ENCODE measurements at places on chromosomes 1 and 21.

DNA sequence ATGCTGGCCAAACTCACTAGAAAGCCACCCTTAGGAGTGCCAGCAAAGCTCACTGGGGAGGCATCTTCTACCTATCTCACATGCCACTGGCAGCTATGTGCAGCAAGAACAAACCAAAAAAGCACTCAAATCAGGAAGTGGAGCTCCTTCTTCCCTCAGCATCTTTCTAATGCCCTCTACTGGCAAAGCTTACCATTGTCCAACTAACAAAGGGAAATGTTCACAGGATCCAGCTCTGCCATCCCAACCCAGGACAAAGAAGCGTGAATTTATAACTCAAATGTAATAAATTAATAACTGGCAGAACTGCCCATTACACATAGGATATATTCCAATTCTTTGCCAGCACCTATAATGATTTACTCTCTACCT, 38.9 kb downstream of the LEPR start:
- peak; percentile 33 for DNase-seq

- no peak for DNase-seq
Measured at GRCh38 chr1:225777058-225777582, 506 bp upstream of the SRP9 start.

DNA sequence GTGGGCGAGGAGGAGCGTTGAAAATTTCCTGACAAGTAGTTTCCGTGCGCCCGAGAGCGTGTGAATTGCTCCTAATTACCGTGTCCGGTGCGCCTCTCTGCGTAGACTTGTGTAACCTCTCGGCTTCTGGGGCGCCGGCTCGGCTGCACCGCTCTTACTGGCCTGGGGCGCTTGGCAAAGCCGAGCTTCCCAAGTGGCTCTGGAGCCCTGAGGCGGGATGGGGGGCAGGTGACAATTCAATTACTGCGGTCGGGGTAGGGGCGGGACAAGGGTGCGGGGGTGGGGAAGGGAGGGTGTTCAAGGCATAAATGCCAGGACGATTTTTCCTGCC, 392 bp upstream of the DMRTA2 start:
- no peak for DNase-seq

DNA sequence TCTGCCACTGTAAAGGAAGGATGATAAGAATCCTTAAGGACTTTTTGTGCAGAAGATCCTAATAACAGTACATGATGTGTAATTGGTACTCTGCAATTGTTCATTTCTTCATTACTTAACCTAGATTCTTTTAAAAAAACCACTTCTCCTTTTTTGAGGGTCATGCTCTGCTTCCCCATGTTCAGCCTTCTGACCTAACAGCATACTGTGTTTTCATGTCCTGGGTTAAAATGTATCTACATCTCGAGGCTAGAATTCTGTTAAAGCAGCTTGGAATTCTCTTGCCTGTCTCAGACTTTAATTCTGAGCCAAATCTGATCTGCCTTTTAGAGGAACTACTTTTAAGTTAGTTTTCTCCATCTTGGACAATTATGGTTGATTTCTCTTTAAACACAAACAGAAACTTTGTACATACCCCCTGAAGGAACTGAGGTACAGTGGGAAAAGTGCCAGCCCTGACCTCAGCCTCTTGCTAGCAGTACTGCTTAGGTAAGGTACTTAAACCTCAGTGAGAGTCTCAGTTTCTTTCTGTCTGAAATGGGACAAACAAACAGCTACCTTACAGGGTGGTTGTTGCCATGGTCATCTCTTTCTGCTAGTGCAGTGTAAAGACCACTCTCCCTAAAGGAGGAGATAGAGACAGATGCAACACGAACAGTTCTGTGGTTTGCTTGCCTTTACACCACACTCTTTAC, 103.2 kb upstream of the DYNLT5 start:
- DNase-seq: no peak

DNA sequence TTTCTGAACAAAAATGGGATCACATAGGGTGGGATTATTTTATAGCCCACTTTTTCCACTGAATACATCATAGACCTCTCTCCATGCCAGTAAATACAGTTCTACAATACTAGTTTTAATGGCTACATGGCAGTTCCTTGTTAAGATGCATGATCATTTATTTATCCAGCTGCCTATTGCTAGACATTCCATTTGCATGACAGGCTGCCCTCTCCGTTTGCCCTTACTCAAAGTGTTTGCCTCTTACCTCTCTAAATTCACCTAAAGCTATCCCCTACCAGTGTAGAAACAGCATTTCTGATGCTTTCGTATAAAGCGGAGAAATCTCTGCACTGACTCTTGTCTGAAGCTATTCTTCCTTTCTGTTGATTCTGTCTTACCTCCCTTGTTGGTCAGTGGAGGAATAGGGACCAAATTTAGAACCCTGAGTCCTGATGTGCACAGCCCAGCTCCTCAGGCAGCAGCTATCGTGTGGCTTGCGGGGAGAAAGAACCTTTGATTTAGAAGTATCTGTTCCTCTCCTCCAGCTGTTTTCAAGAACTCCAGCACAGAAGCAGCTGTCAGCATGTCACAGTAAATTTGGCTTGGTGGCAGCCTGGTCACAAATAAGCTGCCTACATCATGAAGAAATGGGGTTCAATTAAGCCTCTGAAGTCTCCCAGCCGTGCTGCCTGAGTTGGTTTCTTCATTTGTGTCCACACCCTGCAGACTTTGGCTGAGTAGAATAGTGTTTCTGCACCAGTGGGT, 337.3 kb downstream of the PRDM2 start:
- no peak for DNase-seq

DNA sequence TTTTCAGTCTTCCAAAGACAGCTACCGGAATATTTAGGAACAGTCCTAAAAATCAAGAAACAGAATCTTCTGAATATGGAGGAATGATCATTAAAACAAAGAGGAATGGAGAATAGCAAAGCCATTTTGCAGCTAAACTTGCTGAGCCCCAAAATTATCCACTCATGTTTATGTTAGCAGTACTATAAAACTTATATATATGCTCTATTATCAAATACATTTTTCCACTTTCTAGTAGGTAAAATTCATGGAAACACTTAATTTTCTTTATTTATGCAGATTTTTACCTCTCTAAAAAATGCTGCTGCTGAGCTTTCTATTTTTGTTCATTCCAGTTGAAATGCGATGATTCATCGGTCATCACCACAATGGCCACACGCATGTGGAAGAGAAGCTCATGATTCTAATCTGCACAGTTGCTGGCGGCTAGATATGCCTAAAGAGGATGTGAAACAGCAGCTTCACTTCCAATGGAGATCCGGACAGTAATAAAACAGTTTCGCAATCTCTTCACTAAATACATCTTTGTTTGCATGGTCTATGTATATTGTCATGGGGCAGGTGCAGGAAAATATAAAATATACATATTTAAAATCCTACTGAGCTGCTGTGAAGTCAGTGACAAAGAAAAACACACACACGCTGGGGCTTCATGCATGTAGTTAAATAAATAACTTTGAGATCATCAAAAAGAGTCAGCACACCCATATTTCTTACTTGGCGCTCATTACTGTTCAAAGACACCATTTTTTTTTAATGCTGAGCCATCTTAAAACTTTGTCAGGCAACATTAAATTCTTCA, 292.2 kb downstream of the SMYD3 start:
- DNase-seq: peak; percentile 96

- DNase-seq: no peak
Measured at GRCh38 chr1:33121728-33122127, 40.8 kb downstream of the AZIN2 start.

- DNase-seq: no peak
Measured at GRCh38 chr1:156551869-156552268, 20.5 kb downstream of the IQGAP3 start.

- DNase-seq: no peak
Measured at GRCh38 chr1:98294127-98294526, 367.4 kb upstream of the SNX7 start.

DNA sequence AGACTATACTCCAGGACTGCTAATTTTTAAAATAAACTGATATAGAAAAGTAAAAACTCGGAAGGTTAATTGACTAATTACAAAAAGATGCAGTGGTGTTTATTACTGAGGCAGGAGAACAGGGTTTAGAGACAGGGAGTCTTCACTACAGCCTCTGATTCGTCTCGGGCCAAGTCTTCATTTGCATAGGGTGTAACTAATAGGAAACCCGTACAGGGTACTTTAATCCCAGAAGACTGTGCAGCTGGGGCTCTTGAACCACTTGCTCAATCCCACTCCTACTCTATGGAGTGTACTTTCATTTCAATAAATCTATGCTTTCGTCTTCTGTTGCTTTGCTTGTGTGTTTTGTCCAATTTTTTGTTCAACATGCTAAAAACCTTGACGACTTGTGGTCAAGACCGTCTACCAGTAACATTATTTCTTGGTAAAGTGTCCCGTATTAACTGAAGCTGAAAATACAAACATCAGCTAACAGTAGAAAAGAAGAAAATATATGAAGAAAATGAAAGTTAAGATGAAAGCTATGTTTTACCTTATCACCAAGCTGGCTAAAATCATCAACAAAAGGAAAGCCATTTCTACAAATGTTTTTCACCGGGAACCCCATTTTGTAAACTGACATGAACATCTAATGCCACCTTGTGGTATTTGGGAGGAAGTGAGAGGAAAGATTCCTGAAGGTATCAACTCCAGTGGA, 8.0 kb downstream of the SDHB start:
- peak; percentile 73 for DNase-seq

DNA sequence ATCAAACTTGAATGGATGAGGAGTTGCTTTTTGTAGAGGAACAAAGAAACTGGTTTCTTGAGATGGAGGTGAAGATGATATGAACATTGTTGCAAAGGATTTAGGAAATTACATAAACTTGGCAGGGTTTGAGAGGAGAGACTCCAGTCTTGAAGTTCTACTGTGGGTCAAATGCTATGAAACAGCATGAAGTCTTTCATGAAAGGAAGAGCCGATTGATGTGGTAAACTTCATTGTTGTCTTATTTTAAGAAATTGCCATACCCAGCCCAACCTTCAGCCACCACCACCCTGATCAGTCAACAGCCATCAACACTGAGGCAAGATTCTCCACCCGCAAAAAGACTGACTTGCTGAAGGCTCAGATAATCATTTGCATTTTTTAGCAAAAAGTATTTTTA, 52.2 kb downstream of the SIPA1L2 start:
- no peak for DNase-seq

GRCh38 chr1:45334308-45335245, 5.4 kb upstream of the TOE1 start:
- DNase-seq: no peak

GRCh38 chr1:26540351-26540750, 10.8 kb downstream of the RPS6KA1 start:
- no peak for DNase-seq

DNA sequence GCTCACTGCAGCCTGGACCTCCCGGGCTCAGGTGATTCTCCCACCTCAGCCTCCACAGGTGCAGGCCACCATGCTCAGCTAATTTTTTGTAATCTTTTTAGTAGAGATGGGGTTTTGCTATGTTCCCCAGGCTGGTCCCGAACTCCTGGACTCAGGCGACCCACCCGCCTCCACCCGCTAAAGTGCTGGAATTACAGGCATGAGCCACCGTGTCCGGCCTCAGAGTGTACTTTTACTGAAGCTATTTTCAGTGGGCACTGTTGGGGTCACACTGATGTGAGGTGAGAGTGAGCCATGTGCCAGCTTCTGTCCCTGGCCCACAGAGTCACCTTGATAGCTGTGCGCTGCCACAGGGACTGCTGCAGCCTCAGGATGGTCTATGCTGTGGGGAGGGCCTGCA, 25.3 kb upstream of the HHAT start:
- DNase-seq: no peak

DNA sequence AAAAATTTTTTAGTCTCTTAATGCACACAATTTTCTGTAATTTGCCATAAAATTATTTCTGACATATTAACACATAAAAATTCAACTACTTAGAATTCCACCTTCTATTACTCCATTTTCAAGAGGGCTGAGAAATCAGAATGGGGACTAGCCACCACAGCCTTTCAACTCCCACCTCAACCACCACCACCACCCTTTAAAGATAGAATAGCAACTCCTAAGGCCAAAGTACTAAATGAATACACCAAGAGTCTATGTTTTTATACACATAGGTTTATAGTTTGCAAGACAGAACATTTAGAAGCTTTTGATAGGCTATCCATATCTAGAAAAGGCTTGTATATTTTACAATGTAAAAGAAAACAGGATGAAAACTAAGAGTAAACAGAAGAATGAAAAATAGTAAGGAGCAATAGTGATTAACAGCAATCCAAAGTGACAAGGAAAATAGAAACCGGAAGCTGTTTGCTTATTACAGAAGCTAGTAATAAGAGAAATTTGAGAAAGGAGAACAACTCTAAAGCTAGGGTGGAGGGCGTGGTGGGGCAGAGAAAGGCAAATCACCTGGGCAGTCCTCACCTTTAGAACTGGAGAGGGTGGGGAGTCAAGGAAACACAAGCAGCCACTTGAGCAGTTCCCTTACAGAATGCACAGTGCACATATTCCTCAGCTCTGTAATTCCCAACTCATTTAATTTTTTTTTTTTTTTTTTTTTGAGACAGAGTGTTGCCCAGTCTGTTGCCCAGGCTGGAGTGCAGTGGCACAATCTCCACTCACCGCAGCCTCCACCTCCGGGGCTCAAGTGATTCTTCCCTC, 27.7 kb downstream of the EPS15 start:
- DNase-seq: no peak

DNA sequence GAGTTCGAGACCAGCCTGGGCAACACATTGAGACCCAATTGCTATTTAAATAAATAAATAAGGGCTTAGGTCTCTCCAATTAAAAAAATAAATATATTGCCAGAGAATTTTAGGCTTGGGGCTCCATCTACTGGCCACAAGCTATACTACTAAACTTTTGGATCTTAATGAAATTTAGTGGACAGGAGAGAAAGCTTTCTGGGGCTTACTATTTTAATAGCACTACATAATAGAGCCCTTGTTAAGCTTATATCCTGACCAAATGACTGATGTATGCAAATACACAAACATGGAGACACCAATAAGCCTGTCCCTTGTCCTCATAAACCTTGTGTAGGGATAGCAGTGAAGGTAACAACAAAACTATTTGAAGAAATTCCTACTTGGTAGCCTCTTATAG, 18.4 kb downstream of the CCT3 start:
- DNase-seq: peak; percentile 36

DNA sequence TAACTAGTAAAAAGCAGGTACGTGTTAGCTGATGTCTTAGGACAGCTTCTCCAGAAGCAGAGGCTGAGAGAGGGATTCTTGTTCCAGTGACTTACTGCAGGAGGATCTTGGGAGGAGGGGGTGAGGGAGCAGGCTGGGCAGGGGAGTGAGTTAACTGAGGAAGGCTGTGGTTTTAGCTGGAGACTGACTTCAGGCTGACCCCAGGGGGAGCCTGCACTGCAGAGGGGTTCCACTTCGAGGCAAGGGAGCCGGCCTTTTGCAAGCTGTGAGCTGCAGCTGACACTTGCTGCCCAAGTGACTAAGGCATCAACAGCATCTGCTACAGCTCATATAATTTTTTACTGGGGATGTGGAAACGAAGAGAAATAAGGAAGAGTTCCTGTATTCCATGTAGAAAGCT, 50.4 kb upstream of the SOD1 start:
- no peak for DNase-seq

- DNase-seq: peak; percentile 65
Measured at GRCh38 chr1:184075055-184076029, 23.8 kb downstream of the TSEN15 start.

All from HFFc6 (cell line).